AG09309 (cell line): ENCODE measurements at places on chromosomes 7 and 10.

GRCh38 chr7:70751895-70752294, 380.0 kb upstream of the GALNT17 start:
- no peak for DNase-seq

- DNase-seq: no peak
These were observed 259.3 kb downstream of the ARHGAP12 start for GRCh38 chr10:31669357-31669756.

- peak; percentile 54 for DNase-seq
These were observed 297.3 kb upstream of the LYZL1 start for GRCh38 chr10:28991333-28992270.

DNA sequence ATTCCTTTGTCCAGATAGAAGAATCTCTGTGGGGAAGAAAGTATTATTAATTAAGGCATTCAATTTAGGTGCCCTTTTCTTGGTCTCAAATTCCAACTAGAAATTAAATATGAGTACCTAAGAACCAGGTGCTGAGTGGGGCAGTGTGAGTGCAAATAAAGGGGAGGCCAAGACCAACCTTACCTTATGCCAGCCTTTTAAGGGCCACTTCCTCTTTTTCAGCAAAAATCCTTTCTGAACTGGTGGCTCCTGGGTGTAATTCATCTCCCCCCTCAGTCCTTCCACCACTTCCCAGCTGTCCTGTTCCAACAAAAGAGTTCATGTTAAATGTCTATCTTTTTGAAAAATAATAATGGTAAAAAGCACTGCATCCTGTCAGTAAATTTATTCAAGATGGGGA, 108.2 kb downstream of the OSBPL3 start:
- no peak for DNase-seq

GRCh38 chr7:3259711-3260400, 41.2 kb upstream of the SDK1 start:
- DNase-seq: no peak

GRCh38 chr7:157125376-157126223, 13.1 kb upstream of the UBE3C start:
- DNase-seq: no peak

DNA sequence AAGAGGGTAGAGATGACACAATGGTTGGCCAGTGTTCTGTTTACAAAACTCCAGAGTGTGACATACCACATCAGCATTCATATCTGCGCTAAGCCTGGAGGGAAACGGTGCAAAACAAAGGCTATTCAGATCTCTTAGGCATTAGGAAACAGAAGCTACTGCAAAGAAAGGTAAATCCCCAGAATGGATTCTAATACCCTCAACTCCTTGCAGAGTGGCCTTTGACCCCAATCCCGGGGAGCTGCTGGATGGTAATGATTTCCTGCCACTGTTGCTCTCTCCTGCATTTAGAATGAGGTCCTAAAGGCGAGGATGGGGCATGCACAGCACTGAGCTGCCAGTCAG, 65.2 kb downstream of the AOAH start:
- peak; percentile 67 for DNase-seq

DNA sequence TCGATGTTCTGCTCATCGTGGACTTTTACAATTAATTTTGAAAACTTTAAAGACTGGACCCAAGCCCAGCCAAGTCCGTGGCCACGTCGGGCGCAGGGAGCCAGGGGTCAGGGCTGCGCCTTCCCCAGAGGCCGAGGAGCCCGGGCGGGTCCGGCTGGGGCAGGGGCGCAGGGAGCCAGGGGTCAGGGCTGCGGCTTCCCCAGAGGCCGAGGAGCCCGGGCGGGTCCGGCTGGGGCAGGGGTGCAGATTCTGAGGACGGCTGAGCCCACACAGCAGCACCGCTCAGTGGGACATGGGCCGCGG, 75.2 kb downstream of the MICALL2 start:
- no peak for DNase-seq

DNA sequence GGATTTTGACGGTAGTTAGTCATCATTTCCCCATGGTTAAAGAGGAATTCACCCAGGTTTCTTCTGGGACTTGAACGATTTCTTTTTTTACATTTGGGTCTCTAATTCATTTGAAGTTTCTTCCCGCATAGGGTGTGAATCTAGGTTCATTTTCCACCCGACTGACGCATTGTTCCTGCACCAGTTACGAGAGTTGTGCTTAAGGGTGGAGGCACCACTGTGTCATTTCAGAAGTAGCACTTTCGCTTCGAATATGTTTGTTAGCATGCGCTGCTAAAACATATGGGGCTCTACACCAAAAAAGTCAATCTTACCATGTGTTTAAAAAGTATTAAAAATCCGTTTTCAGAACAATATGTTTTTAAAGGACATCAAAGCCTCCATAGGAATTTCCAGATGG, 140.3 kb downstream of the VIPR2 start:
- DNase-seq: no peak

GRCh38 chr7:55160539-55160938, 141.7 kb downstream of the EGFR start:
- peak; percentile 44 for DNase-seq

GRCh38 chr7:157508477-157508881, 171.7 kb downstream of the DNAJB6 start:
- no peak for DNase-seq

- DNase-seq: no peak
These were observed 316.8 kb upstream of the CHRM2 start for GRCh38 chr7:136551618-136552017.

- DNase-seq: no peak
These were observed 16.0 kb downstream of the IL2RA start for GRCh38 chr10:6045878-6046772.

DNA sequence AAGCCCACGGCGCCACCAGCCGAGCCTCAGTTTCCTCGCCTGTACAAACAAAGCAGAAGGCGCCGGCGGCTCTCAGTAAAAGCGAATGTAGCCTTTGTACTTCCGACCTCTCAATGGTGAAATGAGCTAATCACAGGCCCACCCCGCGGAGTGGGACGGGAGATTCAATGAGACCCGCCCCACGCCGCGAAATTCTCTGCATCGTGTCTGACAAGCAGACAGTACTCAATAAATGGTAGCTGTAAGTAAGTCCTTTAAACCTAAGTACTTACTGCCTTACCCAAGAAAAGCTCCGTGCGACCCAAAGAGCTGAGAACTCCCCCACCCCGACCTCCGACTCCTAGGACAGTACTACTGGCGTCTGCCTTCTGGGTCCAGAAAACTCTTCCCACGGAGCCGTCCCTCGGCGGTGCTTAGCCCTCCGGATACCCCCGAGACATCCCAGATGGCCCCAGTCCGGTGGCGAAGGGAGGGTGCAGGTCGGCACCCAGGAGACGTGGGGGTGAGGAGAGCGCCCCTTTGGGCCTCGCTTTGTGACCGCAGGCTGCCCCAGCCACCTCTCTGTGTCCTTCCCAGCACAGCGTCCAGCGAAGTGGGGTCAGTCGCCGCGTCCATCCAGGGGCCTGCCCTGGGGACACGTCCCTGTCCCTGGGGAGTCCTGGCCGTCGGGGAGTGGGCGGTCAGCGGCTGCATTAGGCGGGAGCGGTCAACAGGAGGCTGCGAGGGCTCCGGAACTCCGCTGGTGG, 972 bp upstream of the CXCL12 start:
- DNase-seq: no peak

GRCh38 chr7:13035233-13035632, 347.8 kb downstream of the ARL4A start:
- no peak for DNase-seq

DNA sequence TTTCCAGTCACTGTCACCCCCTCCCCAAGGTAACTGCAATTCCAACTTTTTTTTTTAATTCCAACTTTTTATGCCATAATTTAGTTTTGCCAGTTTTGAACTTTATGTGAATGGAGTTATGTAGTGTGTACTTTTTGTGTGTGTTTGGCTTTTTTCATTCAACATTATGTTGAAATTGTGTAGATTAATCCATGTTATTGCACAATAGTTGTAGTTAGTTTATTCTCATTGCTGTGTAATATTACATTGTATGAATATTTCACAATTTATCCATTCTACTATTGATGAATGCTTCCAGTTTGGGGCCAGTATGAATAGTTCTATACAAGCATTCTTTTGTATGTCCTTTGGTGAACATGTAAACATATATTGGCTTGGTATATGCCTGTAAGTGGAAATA, 32.5 kb downstream of the MXI1 start:
- no peak for DNase-seq

DNA sequence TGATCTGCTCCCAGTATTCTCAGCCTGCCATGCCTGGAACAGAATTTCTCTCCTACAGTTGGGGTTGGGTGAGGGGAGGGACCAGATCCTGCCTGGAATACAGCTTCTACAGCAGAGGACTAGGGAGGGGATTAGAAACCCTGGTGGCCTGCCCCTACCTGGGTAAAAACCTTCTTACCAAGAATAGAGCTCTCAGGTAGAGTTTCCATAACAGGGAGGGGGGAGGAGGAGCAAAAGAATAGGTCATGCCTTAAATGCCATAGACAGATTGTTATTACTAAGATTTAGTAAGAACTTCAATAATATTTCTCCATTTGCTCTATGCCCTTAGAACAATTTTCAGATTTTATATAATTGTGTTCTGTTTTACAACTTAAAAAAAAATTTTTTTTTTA, 33.5 kb upstream of the TSPAN33 start:
- DNase-seq: no peak

GRCh38 chr7:98133181-98133580, 26.5 kb downstream of the LMTK2 start:
- no peak for DNase-seq

DNA sequence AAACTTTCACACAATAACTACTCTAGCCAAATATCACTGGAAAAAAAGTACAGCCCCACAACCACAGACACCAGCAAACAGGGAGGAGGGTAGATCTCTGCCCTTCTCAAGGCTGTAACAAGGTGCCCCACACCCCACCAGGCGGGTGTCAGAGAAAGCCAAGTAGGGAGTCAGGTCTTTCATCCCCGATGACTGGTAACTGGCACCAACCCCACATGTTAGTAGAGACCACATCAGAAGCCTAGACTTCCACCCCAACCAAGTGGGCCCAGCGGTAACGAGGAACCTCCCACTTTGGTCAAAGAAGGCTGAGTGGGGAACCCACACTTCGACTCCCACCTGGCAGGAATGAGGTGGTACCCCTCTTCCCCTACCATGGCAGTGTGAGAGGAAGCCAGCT, 16.4 kb upstream of the RUFY2 start:
- no peak for DNase-seq
